ENCODE measurements at places on chromosomes 13 and 19. TPM values are rescaled to one million over a fixed set of nuclear protein-coding genes. Genes with fewer than 3 reads are reported as not detected.

DNA sequence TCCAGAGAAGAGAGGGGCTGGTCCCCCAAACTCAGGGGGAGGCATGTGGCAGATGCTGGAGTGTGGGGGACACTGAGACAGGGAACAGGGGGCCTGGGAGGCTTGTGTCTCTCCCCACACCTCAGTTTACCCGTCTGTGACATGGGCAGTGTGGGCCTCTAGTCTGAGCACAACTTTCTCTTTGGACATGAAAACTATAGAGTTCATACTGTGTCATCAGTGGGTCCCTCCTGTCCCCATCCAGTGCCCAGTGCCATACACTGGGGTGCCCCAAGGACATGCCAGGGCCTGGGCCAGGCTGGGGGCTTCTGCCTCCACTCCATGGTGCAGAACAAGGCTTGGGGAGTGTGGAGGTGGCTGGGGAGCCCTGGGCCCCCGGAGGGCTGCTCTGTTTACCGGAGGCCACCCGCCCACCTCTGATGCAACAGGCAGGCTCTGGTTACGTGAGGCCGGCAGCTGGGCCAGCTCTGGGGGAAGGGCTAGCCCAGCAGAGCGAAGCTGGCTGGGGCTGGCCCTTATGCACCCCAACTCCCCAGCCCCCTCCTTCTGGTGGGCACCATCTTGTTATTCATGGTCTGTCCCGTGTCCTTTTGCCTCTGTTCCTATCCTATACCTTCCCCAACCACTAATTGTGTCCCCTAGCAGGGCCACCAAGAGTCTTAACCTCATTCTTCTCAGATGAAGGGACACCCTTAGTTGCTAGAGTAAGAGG is 1.9 kb upstream of the MEF2B start:
- DNase-seq: peak; percentile 44

Gene CEACAM5
- 5.4 TPM for total RNA-seq

DNA sequence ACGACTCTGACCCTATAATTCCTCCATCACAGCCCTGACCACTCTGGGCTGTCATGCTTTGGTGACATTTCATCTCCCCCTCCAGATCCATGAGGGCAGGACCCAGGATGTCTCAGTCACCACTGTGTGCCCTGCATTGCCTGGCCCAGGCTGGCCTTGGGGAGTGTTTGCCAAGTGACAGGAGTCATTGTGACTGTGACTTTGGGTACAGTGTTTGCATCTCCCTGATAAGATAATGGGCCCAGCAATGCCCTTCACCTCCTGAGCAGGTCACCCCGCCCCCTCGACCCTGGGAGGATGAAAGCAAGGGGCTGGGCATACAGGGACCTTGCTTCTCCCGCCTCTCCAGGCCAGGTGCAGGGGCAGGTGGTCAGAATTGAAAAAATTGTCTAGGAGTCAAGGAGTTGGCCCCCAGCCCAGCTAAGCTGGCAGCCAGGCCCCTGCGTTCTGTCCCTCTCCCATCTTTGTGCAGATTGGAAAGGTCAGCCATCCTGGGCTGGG is 5.9 kb upstream of the ATP4A start:
- DNase-seq: no peak

- no peak for DNase-seq
Measured at GRCh38 chr13:66855131-66855530, 375.0 kb downstream of the PCDH9 start.

Gene SDHAF1
- total RNA-seq: 20.8 TPM

Data from tongue (tissue), 3 donors.